ENCODE measurements at places on chromosomes 16 and 17.

GRCh38 chr16:16027728-16028310 lies 78.4 kb downstream of the ABCC1 start:
- DNase-seq, result no peak

- DNase-seq, result no peak
These were observed 93.8 kb downstream of the GRIN2A start for GRCh38 chr16:10088380-10088793.

DNA sequence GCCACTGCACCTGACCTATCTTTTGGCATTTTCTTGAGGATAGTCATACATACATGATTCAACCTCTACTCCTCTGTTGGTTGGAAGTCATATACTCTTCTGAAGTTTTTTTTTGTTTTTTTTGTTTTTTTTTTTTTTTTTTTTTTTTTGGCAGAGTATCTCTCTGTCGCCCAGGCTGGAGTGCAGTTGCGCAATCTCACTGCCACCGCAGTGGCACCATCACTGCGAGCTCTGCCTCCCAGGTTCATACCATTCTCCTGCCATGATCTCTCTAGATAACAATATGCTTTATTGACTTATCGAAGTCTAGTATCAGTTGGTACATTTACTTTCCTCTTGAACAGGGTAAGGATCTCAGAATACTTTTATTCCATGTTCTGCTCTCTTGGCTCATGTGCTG lies 224.2 kb upstream of the WSCD1 start:
- DNase-seq, result no peak

DNA sequence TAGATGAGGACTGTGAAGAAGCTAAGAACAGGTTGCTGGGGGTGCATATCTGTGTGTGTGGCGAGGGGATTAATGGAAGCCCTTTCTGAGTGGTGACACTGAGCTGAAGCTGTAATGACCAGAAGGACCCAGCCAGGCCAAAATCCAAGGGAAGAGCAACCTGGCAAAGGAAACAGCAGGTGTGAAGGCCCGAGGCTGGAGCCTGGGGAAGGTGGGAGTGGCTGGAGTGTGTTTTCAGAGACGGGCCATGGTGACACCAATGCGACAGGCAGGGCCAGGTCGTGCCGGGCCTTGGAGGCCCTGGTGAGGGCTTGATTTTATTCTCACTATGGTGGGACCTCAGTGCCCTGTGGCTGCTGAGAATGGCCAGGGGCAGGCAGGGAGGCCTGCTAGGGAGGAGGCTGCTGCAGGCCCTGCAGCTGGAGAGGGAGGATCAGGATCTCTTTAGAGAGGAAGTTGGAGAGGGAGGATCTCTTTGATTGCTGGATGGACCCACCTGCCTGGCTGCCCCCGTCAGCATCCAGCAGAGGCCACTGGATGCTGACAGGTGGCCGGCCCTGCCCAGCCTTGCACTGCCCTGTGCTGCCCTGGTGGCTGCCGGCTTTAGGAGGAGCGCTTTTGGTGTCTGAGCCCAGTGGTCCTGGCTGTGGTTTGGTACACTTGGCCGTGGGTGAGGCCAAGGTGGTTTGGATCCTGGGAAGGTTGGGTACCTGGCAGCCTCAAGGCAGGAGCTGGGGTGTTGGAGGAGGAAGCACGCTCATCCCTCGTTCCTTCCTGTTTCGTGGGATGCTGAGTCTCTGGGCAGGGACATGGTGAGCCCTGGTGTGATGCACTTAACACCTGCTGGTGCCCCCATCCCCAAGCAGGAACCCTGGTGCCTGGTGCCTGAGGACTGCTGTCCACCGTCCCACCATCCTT lies 188.3 kb downstream of the SEC14L1 start:
- DNase-seq, result no peak

- no peak for DNase-seq
These were observed 785 bp upstream of the NOD2 start for GRCh38 chr16:50692644-50692998.

DNA sequence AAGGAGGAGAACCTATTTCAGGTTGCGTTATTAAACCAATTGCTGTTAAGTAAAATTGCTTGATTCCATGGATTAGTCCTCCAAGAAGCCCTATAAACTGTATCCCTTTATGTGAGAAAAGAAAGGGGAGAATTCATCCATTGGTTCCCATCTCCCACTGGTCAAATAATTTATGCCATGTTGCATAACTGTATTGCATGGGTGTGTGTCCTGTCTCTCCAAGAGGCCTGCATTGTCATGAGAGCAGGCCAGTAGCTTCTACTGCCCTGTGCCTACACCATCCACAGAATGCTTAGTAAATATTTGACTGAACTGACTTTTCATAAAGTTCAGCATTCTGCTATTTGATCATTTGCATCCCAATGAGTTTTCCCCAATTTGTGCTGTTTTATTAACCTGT lies 11.7 kb upstream of the TOB1 start:
- DNase-seq, result no peak

GRCh38 chr17:57994436-57994835 lies 6.4 kb upstream of the VEZF1 start:
- DNase-seq, result no peak

DNA sequence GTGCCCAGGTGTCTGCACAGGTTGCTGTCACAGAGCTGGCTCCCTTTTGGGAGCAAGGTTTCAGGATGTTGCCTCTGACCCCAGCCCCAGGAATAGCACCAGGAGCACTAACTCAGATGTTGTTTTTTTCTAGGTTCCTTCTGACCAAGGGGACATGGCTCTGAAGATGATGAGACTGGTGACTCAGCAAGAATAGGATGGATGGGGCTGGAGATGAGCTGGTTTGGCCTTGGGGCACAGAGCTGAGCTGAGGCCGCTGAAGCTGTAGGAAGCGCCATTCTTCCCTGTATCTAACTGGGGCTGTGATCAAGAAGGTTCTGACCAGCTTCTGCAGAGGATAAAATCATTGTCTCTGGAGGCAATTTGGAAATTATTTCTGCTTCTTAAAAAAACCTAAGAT lies 28.1 kb downstream of the SCPEP1 start:
- DNase-seq, result no peak

DNA sequence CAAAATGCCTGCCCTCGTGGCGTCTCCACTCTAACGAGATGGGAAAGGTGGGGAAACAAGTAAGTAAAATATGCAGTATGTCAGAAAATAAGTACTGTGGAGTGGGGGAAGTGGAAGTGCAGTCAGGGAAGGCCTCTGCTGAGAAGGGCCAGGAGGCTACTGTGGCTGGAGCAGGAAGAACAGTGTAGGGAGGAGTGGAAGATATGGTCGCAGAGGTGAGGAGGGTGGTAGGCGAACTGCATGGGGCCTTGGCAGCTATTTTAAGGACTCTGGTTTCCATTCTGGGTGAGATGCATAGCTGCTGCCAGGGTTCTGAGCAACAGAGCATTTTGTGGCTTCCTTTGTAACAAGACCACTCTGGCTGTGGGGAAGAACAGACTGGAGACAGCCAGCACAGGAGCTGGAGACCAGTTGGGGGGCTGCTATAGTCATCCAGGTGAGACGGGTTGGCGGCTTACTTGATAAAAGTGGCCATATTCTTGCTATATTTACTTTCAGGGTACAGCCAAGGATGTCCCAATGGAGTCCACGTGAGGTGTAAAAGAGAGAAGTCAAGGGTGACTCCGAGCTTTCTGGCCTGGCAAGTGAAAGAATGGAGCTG lies 42.6 kb downstream of the CYTH1 start:
- DNase-seq, result no peak

DNA sequence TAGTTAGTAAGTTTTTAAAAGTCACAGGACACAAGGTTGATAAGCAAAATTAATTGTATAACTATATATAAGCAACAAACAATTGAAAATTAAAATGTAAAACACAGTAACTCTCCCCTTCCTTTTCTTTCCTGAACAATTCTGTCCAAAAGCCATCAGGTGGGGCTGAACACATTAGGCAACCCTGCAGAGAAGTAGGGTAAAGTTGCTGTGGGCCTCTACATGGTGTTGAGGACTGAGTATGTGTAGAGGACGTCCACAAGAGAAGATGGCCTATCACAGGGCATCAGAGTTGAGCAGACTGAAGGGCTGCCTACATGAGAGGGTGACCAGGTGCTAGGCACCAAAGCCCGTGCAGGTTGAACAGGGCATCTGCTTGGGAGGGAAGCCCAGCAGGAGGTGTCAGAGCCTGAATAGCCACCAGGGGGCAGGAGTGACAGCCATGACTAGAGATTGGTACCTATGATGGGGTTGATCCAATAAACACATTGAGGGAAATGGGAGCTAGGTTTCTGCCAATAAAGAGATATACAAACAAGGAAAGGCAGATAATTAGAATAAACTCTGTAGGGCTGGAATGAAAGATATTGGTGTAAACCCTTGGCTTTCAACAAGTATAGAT lies 415.1 kb downstream of the NPIPA8 start:
- no peak for DNase-seq

GRCh38 chr16:50652836-50653425 lies 28.2 kb downstream of the SNX20 start:
- no peak for DNase-seq

- no peak for DNase-seq
These were observed 21.1 kb downstream of the NPTX1 start for GRCh38 chr17:80455336-80455710.

GRCh38 chr17:57594767-57595166 lies 150.3 kb downstream of the CCDC182 start:
- no peak for DNase-seq

GRCh38 chr17:31518478-31518877 lies 127.0 kb downstream of the RAB11FIP4 start:
- no peak for DNase-seq

- no peak for DNase-seq
These were observed 3.8 kb downstream of the BCKDK start for GRCh38 chr16:31111881-31112466.

DNA sequence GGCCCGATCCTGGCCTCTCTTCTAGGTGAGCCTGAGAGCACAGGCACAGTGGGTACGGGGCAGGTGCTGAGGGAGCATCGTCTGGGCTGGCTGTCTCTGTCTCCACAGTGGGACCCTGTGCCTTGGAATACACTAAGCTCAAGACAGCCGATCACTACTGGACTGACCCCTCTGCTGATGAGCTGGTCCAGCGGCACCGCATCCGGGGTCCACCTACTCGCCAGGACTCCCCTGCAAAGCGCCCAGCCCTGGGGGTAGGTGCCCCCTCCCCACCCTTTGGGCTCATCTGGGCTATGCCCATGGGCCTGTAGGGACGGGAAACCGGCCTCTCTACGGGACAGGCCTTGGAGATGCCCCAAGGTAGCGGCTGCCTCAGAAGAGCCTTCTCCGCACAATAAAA lies 25.6 kb downstream of the SGSM2 start:
- no peak for DNase-seq

DNA sequence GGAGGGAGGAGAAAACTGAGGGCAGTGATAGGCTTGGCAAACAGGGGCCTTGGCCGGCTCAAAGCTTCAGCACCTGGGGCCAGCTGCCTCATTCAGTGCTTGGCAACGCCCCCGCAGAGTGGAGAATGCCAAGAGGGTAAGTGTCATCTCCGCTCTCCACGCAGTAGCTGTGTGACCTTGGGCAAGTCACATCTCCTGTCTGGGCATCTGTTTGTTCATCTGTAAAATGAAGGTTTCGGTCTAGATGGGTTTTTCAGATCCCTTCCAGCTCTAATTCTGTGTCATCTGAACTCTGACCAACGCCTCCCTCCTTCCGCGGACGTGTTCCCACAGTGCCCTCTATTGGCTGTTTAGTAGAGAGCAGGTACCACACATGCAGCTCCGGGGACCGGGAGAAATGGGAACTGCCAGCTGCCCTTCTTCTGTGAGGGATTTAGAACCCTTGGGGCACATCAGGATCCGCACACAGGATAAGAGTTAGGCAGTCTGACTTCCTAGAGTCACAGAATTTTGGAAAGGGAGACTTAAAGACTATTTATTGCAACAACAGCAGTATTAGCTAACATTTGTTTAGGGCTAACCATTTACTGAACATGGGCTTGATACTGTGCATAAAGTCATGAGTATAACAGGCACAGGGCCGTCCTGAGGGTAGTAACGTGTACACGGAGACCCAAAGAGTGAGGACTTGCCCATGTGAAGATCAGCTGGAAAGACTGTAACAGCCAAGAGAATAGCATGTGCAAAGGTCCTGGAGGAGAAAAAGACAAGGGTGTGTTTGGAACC lies 26.8 kb downstream of the GP2 start:
- DNase-seq, result peak; percentile 82

GRCh38 chr17:82912484-82913089 lies 72.8 kb upstream of the ZNF750 start:
- no peak for DNase-seq

- no peak for DNase-seq
These were observed 3.5 kb upstream of the MEIOC start for GRCh38 chr17:44652727-44653126.

GRCh38 chr16:49542391-49542891 lies 168.8 kb downstream of the C16orf78 start:
- DNase-seq, result peak; percentile 31

GRCh38 chr16:3413730-3414379 lies 12.8 kb downstream of the ZNF174 start:
- no peak for DNase-seq

DNA sequence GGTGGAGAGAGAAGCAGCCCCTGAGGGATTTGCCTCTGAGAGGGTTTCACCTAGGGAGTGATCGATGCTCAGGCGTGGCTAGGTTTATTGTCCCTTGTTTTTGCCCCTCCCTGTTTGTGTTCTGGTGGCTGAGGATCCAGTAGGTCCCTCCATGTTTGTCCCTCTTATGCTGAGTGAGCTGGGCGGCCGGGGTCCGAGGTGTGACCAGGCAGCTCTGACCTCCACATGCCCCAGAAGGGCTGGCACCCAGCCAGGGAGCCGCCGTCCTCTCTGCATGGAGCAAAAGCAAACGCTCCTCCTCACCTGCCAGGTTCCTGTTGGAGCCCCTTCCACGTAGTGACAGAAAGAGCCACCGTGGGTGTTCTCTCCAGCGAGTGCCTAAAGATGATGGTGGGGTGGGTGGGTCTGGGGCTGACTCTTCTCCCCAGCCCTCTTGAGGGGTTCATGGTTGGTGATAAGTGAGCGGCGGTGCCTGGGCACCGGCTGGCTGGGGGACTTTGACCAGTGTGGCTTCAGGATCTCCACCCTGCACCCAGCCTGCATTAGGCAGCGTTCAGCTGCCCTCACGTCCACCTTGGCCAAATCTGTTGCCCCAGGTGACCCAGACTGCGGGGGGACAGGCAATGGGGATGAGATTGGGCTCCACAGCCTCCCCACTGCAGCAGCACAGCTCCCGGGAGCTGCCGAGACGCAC lies 14.1 kb upstream of the NUDT16L1 start:
- DNase-seq, result peak; percentile 53

- no peak for DNase-seq
These were observed 10.3 kb downstream of the ANKRD13B start for GRCh38 chr17:29603109-29603674.

GRCh38 chr16:9489835-9490467 lies 398.5 kb downstream of the HAPSTR1 start:
- no peak for DNase-seq

GRCh38 chr17:43928609-43929008 lies 13.7 kb downstream of the PPY start:
- DNase-seq, result no peak

DNA sequence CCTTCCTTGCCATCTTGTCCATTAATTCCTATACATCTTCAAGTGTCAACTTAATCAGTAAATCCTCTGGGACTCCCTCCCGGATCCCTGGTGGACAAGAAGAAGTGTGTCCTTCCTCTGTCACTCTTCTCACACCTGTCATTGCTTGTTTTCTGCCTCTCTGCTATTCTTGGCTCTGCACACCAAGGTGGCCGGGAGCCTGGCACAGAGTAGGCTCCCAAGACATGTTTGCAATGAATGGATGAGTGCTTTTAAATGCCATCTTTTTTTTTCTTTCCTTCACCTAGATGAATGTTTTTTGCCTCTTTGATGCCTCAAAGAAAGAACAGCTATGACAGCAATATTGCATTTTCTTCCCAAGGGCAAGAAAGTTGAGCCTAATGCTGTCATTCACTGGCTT lies 58.0 kb upstream of the CLEC18A start:
- DNase-seq, result no peak

All from NCI-H1092 (cell line).